ENCODE measurements at places on chromosomes 1 and 21. TPM values are rescaled to one million over a fixed set of nuclear protein-coding genes. Genes with fewer than 3 reads are reported as not detected.

DNA sequence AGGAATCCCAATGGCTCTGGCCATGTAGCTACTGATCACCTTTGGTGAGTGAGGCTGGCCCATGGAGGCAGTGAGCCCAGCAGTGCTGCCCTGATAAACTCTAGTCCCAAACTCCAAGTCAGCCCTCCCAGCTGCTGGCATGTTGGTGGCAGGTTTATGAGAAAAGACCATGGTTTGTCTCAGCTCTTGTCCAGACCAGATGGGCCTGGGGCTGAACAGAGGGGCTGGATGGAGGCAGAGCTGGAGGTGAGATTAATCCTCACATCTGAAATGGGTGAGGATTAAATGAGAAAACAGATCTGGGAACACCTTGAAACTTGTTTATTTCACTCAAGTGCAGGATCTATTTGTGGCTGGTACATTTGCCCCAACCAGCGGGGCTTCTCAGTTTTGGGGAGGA lies 3.2 kb downstream of the TMEM269 start:
- DNase-seq: no peak

- no peak for DNase-seq
Measured at GRCh38 chr1:59026472-59026948, 242.7 kb upstream of the JUN start.

NEK2 gene
- 19.3 TPM for polyA plus RNA-seq

APCS gene
- not detected for polyA plus RNA-seq
